ENCODE measurements at places on chromosomes 2 and 18.
A peak's percentile ranks its signal among the peaks of the same experiment; 100 is the strongest.

DNA sequence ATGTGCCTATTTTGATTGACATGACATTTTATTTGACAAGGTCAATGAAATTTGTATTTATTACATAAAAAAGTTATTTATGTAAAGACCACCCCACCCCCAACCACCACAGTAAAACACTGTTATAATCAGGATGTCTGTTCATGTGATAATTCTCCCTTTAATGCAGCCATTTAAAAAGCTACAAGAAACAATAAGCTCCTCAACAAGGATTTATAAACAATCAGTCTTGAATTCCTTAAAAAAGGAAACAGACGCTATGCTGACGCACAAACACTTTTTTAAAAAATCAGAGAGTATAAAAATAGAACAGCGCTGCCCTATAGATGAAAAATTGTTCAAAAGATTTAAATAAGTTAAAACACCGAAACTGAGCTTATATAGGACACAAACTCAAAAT, 102.2 kb downstream of the SOS1 start:
- no peak for DNase-seq

DNA sequence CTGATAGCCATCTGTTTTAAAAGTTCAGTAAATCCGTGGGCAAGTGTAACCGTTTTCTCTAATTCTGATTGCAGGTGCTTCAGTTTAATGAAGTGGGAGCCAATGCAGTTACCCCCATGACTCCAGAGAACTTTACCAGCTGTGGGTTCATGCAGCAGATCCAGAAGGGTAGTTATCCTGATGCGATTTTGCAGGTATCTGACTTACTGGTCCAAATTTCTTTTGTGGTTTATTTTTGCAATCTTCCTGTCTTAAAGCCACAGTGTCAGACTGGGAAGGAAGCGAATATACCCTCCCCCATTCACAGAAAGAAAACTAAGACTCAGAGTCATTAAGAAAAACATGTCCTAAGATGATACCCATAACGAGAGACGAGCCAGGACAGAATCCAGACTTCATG, 7.7 kb downstream of the SERPINB2 start:
- no peak for DNase-seq

- DNase-seq: no peak
These were observed 21.4 kb downstream of the MGAT5 start for GRCh38 chr2:134275058-134275862.

DNA sequence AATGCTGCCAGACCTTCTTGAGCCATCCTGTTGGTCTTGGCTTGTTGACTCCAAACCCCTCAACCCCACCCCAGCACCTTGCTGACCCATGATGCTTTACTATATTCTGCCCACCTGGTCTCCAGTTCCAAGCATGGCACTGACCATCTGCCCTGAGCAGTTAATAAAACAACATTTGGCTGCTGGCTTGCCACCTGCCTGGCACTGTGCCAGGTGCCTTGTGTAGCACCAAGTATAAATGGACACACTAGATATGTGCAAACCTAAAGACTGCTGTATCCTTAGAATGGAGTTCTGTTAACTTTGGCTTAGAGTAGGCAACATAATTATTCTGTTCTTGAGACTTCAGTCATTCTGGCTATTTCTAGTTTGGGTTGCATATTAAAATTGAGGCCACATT, 91.4 kb downstream of the ACSL3 start:
- no peak for DNase-seq

DNA sequence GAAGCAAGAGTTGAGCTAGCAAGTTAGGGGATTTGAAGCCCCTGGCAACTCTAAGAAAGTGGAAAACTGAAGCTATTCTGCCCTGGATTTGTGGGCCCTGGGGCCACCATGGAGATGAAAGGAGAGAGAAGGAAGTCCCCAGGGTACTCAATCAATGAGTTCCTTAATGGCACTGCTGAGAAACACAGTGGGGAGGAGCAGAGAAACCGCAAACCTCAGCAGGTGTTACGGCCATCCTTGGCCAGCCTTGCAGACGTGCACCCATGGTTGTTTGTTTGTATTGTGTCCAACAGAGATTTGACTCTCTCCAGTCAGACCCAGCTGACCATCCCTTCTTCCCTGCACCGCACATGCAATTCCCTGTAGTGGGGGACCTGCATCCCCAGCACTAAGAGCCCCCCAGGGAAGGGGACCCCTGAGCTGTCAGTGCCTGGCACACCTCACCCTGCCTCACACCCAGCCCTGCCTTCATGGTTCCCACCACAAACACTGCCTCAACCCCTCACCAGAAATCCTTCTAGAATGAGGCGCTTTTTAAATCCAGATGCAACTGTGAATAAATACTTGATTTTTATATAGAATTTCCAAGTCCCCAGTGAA, 255.3 kb downstream of the SH3BP4 start:
- DNase-seq: no peak

- DNase-seq: peak; percentile 34
These were observed 746 bp upstream of the POLR1B start for GRCh38 chr2:112541315-112542122.
